Activated CD4-positive, alpha-beta T cell treated with anti-CD3 and anti-CD28 coated beads, Interleukin-2, amount 10 ng/mL, durations not matched to agents 24 days and 14 days (primary cell): ENCODE measurements at places on chromosomes 16 and 17.

GRCh38 chr17:61233991-61234750 lies 165.5 kb upstream of the TBX2 start:
- DNase-seq: no peak

DNA sequence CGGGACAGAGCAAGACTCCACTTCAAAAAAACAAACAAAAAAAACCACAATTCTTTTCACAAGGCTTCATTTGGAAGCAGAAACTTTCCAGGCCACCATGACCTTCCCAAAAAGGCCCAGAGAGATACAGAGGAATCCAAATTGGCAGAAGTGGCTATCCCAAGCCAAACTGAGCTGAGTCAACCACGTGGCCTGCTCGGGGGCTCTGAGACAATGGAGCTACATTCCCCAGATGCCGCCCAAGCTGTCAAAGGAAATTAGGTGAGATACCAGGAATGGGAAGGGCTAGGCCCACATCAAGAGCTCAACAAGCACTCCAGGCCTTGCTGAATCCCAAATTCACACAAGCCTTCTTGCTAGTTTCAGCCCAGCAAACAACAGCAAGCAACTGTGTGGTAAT lies 5.7 kb upstream of the EXOSC6 start:
- DNase-seq: no peak

DNA sequence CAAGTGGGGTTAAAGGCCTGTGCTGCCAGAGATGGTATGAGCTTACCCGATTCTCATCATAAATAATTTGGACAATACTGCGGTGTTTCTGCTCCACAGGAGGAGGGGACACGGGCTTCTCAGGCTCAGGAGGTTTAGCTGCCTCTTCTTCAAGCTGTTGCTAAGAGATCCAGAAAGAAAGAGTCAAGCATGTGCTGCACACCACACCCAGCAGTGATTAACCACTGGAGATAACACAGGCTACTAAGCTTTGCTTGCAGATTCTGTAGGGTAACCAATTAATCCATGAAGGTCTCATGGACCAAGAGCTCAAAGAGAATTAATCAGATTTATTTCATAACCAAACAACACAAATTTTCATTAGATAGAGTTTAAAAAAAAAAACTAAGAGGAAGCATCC lies 56.6 kb downstream of the NCOR1 start:
- no peak for DNase-seq

DNA sequence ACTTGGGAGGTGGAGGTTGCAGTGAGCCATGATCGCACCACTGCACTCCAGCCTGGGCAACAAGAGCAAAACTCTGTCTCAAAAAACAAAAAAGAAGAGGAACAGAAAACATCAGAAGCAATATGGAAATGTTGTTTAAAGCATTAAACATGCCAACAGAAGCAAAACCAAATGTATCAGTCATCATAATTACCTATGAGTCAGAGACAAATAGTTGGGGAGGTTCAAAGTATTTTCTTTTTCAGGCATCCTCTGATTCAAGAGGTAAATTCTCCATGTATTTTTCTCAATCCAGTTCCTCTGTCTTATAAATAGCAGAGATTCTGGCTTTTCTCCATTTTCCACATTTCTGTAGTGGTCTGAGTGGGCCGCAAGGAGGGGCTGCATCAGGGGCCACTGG lies 2.1 kb upstream of the TM4SF5 start:
- no peak for DNase-seq

DNA sequence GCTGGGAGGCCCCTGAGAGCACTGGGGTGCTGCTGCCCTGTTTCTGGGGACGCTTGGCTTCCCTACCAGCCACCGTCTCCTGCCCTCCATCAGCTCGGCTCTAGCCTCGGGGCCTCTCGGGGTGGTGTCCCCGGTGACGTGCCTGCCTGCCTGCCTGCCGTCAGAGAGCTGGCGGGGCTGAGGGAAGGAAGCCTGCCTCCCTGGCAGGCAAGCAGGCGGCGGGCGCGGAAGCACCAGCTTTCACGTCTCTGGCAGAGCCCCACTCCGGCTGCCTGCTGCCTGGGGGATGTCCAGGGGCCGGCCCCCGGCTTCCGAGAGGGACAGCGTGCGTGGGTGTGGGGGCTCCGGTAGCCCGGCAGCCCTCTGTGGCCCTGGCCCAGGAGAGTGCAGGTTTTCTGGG lies 9.3 kb downstream of the CENPX start:
- no peak for DNase-seq

DNA sequence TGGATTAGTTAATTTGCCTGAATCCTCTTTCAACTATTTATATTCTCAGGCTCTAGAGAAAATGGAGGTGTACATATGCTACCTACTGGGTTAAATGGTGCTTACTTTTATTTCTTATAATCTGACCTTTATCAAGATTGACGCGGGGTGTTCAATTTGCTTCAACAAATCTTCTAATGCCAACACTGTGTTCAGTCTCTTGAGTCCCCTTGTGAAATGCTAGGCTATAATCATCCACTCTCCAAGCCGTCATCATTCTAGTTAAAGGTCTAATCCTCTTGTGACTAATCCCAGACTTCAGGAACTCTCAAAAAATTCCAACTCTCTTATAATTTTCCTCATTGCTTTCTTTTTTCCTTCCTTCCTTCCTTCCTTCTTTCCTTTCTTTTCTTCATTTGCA lies 1396.2 kb downstream of the CDH8 start:
- DNase-seq: no peak

DNA sequence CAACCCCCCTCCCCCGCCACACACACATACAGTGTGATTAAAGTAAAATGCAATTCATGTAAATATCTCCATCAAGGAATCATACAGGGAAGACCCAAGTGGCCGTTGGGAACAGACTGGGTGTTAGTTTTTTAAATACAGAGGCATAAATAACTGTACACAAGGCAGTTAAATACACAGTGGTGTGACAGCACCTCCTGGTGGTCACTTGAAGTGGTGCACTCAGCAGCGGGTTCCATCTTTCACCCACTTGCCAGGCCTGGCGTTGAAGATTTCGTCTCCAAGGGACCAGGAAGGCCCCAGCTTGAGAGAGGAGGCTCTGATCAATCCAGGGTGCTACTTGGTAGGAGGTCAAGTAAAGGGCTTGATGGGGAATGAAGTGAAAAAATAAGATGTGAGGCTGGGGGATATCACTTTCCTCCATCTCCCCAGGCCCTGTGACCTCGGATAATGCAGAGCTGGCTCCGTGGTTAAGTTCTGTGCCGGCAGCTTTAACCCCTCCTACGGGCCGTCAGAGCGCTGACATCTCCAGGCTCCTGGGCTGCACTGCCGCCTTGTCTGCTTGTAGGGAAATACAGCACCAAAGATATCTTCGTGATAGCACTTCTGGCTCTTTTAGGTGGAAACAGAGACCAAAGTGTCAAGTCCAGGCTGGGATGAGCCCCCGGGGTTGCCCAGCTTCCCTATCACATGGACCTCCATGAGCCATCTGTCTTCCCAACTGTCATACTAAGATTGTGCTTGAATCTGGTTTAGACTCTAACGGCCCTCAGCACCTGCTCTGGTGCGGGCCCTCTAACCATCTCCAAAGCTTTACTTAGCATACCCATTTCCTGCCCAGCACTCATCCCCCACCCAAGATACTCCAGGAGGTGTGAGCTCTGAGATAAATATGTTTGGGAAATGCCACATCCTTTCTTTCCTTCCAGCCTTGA lies 20.7 kb downstream of the LGALS9 start:
- DNase-seq: peak; percentile 92

DNA sequence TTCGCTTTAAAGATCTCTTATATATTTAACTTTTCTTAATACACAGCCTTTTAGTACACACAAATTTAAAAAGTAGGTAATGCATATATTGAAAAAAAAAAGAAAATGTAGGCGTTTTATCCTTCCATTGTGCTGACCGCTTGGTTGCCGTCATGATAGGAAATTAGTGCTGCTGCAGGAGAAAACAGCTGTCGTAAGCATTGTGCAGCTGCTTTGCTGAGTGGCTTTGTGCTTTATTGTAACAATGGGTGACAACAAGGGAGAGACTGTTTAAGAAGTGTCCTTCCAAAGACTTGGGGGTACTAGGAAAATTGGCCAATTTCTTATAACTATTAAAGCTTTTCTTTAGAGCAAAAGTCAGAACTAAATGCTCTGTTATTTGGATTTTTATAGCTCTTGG lies 5.0 kb downstream of the HERPUD1 start:
- DNase-seq: no peak

- no peak for DNase-seq
Measured at GRCh38 chr17:37450112-37450511, 39.6 kb upstream of the DUSP14 start.

- no peak for DNase-seq
Measured at GRCh38 chr17:75500419-75501216, 14.7 kb downstream of the CASKIN2 start.

DNA sequence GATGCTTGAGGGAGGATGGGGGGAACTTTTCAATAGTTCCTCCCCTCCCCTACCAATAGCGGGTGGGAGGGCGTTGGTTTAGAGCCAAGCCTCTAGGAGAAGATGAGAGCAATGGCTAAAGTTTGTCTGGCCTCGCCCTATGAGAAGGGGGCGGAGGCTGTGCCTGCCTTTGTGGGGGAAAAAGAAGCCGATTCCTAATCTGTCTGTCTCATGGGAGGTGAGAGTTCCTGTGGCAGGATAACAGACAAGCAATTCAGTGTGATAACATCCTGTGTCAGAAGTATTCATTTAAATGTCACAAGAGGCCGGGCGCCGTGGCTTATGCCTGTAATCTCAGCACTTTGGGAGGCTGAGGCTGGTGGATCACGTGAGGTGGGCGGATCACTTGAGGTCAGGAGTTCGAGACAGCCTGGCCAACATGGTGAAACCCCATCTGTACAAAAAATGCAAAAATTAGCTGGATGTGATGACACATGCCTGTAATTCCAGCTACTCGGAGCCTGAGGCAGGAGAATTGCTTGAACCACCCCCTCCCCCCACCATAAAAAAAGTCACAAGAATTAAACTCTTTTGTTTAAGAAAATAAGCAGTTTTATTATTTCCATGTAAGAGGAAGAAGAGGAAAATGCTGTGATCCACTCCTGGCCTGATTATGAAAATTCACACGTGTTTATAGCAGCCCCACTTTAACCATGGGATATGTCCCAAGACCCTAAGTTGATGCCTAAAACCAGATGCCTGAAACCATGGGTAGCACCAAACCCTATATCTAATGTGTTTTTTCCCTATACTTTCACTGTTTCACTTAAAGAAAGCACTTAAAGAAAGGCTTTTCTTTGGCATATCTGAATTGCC lies 1.7 kb downstream of the SLFN5 start:
- peak; percentile 92 for DNase-seq

DNA sequence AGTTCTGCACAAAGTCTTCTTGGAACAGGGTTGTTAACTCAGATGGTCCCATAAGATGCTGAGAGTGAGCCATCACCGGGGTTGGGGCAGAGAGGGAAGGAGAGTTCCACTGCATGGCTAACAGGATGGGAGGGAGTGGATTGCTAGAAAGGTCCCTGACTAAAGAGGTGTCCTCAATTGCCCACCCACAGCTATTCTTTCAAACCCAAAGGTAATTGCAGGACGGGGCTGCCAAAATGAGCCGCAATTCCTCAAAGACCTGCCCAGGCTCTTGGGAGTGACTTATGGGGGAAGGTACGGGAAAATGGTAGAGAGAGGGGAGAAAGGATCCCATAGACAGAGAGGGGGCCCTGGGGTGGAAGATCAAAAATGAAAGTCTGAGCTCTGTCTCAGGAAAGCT lies 60.4 kb downstream of the DYNLRB2 start:
- no peak for DNase-seq

DNA sequence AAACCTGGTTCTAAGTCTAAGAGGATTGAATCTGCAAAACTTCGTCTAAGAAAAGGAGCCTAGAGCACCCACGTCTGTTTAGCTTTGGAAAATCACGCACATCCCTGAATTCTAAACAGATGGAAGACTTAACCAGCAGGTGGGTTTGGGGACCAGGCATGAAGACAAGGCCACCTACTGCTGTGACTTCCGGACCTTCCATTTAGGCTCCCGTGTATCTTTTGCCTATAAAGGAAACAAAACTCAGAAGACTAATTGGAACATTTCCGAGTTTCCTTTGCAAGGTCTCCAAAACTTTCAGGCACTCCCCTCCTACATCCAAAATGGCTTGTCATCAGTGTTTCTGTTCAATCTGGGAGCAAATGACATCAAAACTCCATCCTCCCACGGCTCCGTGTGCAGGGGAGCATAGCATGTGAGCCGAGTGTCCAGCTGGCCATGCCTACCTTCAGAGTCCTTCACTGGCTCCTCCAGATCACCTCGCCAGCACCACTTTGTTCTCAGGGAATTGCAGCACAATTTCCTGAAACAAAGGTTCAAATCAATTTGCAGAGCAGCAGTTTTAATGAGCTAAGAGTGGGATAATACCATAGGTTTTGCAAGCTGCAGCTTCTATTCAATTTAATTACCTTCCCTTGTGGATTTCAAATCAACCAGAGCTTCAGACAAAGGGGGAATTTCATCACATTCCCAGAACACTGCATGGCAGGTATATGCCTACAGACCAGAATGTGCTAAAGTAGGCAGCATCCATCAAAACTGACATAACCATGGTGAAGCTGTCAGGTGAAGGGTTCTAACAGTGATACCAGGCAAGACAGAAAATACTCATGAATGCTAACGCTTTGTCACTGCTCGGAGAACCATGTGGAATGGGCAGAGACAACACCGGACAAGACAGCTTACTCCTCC lies 23.5 kb downstream of the CACNG1 start:
- peak; percentile 32 for DNase-seq
